ENCODE measurements at places on chromosomes 4 and X. TPM values are rescaled to one million over a fixed set of nuclear protein-coding genes. Genes with fewer than 3 reads are reported as not detected.

Gene SERPINA7
- not detected for total RNA-seq

DNA sequence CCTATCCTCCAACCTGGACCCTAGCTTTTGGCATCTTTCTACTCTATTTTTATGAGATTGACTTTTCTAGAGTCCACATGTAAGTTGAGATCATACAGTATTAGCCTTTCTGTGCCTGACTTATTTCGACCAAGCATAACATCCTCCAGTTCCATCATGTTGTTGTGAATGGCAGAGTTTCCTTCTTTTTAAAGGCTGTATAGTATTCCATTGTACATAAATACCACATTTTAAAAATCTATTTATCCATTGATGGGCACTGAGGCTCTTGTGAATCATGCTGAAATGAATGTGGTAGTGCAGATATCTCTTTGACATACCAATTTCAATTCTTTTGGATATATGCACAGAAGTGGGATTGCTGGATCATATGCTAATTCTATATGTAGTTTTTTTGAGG is 40.3 kb upstream of the STIM2 start:
- no peak for DNase-seq

- DNase-seq = no peak
Measured at GRCh38 chrX:39156051-39156450, 354.8 kb downstream of the MID1IP1 start.

- peak; percentile 99 for DNase-seq
Measured at GRCh38 chrX:318068-318738, 393 bp downstream of the GTPBP6 start.

DNA sequence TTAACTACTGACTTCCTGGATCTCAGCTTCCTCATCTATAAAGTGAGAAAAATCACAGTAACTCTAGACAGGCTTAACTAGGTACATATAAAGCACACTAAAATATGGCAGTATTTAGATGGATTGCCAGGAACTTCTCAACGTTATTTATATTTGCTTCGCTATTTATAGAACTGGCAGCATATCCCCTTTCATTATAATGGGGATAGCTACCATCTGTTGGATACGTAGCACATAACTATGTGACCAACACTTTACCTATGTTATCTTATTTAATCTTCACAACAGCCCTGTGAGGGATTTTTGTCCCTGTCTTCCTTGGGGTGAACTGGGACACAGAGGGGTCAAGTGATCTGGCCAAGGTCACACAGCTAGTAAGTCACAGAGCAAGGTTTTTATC is 64.6 kb downstream of the ENPEP start:
- peak; percentile 33 for DNase-seq

GRCh38 chr4:17866810-17867209 is 56.0 kb downstream of the NCAPG start:
- no peak for DNase-seq
